NCI-H2029 (cell line): ENCODE measurements at places on chromosomes 3 and 15.
A peak's percentile ranks its signal among the peaks of the same experiment; 100 is the strongest.

- no peak for DNase-seq
Measured at GRCh38 chr3:170869645-170870593, at the start of gene RPL22L1. RPL22L1 (minus strand) TSS chr3:170870195; CDS start chr3:170870167, 28 bp downstream.

- peak; percentile 23 for DNase-seq
Measured at GRCh38 chr3:13282358-13282985, 137.7 kb downstream of the NUP210 start.

DNA sequence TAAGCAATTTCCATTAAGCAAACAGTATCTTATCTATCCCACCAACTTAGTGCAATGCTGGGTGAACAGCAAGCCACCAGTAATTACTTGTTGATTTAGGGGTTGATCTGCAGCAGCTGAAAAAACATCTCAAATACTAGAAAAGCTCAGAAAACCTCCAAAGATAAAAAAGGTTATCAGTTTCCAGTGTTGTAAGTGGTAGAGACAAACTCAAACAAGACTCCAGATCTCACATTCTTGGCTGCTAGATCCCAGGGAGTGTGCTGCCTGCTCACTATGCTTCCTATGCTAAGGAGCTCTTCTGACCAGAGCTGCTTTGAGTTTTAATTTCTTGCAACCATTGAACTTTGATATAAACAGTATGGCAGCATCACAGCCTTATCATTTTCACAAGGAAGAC, 11.3 kb downstream of the B3GALNT1 start:
- no peak for DNase-seq

DNA sequence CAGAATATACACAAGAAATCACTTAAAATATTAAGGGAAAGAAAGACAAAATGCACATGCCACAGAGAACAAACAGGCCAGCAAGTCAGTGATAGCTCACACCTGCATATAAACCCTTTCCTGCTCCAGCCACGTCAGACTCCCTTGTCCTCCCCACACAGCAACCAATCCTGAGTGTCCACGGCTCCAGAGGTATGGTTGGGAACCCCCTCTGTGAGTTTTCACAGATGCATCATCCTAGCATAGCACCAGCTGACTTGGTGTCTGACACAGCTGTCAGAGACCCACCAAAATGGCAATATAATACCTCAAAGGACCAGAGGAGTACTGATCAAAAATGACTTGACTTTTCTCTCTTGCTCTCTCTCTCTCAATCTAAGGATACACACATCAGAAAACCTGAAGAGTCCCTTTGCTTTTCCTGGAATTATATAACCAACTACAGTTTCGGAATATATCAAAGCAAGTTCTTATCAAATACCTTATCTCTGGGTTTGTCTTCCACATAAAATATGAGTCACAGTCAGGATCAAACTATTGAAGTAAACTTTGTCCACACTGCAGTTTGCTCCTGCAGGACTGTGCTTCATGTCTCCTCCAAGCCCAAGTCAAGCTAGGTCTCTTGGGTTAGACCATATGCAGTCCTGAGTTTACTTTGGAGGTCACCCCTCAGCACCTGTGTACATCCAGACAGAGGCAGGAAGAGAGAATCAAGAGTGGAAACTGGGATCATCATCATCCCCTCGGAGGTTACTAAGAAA, 187.1 kb upstream of the THBS1 start:
- no peak for DNase-seq
